ENCODE measurements at places on chromosomes 2 and 18.

GRCh38 chr2:110958346-110959119 is 162.2 kb upstream of the BCL2L11 start:
- DNase-seq, result no peak

GRCh38 chr2:85804583-85804982 is 50.8 kb downstream of the ATOH8 start:
- DNase-seq, result no peak

GRCh38 chr18:2515908-2516625 is 55.2 kb downstream of the METTL4 start:
- DNase-seq, result no peak

DNA sequence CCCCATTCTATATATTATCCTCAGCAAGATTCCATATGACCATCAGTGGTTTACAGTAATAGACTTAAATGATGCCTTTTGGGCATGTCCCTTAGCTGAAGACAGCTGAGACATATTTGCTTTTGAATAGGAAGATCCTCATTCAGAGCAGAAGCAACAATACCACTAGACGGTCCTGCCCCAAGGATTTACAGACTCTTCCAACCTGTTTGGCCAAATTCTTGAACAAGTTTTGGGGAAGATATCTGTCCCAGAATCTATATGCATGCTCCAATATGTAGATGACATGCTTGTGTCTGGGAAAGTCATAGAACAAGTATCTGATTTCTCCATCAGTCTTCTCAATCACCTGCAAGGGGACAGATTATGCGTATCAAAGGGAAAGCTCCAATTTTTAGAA is 137.1 kb upstream of the RMP24 start:
- no peak for DNase-seq

DNA sequence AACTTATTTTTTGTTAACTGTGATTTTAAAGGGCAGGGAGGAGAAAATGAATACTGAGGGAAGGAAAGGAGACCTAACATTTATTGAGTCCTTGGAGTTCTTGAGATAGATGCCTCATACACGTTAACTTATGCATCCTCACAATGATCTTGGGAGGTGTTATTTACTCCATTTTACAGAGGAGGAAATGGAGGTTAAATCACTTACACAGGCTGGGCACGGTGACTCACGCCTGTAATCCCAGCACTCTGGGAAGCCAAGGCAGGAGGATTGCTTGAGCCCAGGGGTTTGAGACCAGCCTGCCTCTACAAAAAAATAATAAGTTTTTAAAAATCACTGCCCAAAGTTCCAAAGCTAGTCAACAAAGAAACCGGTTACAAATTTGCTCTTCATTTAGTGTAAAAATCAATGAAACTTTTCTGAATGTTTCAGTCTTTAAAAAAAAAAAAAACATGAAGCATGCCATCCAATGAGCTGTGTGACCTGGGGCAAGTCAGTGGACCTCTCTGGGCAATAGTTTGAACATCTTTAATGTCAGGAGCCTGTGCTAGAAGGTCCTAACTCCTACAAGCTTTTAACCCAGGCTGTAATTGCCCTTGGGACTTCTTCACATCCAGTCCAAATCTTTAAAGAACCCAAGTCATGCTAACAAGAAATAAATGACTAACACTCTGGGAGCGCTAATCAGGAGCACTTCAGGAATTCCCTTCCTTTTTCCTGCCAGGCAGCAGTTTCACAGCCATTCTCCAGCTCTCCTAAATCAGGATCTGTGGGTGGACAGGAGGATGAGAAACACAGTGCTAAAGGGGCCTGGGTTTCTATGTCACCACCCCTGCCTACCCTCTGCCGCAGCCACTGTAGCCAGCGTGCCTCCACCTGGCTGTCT is 176.4 kb downstream of the TMEM247 start:
- no peak for DNase-seq

GRCh38 chr2:32095671-32096070 is 32.3 kb downstream of the SPAST start:
- no peak for DNase-seq

- no peak for DNase-seq
Observed at GRCh38 chr2:98026927-98027522, 31.3 kb upstream of the TMEM131 start.

GRCh38 chr2:48529676-48530032 is 300 bp upstream of the STON1 start:
- no peak for DNase-seq

- no peak for DNase-seq
Observed at GRCh38 chr18:23629444-23629946, 33.2 kb downstream of the ANKRD29 start.

- no peak for DNase-seq
Observed at GRCh38 chr2:23213196-23213595, 171.8 kb upstream of the KLHL29 start.

GRCh38 chr2:201261906-201262305 is 1.6 kb downstream of the CASP8 start:
- no peak for DNase-seq

DNA sequence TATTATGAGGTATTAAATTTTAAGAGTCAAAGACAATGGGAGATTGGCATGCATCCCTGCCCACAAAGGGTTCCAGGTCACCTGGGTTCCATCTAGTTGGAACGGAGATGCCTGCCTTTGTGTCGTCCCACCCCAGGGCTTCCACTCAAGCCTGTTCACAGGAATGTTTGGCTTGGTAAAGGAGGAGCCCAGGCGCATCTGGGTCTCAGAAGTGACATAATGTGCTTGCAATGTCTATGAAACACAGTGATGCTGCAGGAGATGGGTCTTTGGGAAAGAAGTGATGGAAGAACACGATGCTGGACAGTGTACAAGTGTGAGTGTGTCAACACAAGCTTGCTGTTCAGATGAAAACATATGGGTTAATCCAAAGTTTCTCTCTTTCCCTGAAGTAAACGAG is 49.6 kb upstream of the ZNF396 start:
- no peak for DNase-seq

DNA sequence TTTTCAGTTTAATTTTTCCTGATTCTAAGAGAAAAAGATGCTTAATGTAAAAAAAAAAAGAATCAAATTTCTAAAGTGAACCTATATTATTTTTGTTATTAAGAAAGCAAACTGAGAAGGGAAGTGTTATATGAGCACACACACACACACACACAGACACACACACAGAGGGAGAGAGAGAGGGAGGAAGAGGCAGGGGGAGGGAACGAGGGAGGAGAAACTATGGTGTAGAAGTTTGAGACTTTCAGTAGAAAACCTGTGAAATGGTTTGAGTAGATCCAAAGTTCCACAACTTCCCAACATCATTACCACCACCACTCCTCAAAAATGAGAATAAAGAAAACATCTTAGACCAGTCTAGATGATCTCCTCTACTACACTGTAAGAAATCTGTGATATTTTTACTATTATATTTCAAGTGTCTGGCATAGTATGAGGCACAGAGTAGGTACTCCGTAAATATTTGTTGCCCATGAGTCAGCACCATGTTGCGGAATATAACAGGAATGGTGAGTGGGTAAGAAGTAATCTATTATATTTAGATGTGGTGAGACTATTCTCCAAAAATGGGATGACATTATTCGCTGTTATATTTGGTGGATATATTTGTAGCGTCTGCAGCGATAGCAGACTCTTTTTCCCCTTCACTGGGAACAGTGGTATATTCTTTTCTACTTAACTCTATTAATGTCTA is 149.4 kb upstream of the DNMT3A start:
- no peak for DNase-seq

- DNase-seq, result peak; percentile 63
Observed at GRCh38 chr2:44075541-44075940, 79.8 kb upstream of the LRPPRC start.

DNA sequence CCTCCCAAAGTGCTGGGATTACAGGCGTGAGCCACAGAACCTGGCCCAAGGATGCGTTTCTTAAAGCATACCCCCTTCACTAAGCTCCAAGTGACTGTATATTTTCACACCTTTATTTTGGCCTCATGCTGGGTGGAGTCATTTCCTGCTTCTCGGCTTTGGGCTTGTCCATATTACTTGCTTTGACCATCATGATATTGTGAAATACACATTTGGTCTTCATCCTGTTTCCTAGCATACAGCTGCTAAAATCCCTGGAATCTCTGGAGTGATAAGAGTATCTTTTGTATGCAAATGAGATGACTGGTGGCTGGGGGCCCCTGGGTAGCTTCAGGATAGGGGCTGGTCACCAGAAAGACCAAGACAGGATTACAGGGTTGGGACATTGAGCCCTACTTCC is 17.6 kb upstream of the COLEC12 start:
- no peak for DNase-seq

DNA sequence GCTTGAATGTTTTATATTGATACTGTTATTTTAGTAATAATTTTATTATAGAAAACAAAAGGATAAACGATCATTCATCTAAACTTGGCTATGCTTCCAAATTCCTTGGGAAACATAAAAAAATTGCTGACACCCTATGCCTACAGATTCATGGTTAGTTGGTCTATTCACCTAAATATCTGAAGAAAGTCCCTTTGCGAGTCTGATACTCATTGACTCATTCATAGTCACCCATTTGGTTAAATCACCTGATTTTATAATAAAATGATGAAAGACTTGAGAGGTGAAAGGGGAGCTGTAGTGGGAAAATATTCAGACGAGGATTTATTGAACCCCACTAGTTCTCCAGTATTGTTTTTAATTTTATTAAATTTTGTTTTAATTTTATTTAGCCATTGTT is 112.0 kb downstream of the PTPN4 start:
- no peak for DNase-seq

- no peak for DNase-seq
Observed at GRCh38 chr18:46433121-46433826, 223.7 kb downstream of the LOXHD1 start.

GRCh38 chr2:210667711-210668110 is 111.3 kb downstream of the CPS1 start:
- DNase-seq, result no peak

DNA sequence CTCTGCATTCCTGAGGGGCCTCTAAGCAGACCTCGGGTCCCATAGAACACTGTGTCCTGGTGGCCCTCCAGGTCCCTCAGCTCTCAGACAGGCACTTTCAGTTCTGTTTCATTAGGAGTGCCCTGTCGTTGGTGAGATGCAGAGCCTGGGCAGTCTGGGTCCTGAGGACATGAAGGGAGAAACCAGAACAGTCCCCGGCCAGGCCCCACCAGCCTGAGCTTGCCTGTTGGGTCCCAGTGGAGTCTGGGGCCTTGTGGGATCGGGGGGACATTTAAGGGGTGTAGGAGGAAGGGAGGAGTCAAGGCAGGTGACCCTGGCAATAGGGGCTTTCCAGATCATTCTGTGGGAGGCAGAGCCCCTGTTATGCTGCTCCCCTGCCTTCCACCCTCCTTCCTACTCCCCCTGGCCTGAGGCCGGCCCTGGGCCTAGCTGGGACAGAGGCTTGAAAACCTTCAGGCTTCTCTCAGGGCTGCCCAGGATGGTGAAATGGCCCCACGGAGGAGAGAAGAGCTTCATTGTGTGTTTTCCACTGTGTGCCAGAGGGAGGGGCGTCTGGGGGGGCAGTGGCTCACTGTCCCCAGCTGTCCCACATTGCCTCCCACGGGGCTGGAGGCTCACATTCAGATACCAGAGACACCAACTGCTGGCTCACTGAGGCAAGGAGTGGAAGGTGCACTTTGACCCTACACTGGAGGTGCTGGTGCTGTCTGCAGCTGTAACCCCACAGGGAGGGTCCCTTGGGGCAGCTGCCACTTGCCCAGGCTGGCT is 26.6 kb upstream of the CATIP start:
- DNase-seq, result no peak

GRCh38 chr2:49837561-49838293 is 683.4 kb upstream of the FSHR start:
- DNase-seq, result no peak

DNA sequence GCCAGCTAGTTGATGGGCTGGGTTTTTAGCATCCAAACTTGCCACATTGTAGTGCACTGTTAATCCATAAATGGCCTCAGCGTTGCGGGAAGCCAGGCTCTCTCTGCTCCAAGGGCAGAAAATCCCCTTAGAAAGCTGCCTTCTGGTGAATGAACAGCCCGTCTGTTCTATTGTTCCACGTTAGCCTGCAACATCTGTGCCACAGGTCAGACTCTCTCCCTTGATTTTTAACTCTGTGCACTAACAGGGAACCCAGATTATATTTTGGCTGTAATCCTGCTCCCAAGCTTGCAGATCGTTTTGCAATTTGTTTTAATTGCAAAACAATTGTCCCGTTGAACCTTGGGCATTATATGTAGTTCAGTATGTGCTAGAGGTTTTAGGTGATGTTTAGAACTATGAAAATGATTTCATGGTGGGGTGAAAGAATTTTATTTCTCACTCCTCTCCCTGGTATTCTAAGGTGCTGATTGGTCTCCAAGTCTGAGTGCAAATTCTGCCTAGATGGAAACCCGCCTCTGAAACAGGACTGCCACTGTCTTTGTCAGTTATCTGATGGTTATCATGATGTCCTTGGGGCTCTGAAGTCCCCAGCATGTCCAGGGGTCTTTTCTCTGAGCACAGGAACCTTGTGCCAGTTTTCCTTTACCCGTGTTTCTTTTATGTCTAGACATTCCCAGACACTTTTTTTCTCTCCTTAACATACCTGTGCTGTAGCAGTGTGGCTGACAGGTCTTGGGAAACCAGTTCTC is 106.6 kb downstream of the MAP4K4 start:
- no peak for DNase-seq

DNA sequence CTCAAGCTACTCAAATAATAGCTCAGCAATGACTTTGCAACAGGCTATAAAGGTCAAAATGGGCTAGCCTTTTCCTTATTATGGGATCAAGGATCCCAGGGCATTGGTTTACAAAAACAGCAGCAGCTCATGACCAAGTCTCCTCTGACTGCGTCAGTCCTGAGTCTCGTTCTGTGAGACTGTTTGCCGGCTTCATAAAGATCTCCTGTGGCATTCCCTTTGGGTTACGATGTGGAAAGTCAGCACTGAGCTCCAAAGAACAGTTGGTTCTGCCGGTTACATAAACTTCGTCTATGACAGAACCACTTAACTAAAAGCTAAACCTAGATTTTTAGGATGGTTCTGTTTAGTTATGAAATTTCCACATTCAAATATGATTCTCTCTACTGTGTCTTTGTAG is 674.9 kb downstream of the ZEB2 start:
- DNase-seq, result no peak

- no peak for DNase-seq
Observed at GRCh38 chr18:32200766-32201165, 10.9 kb downstream of the MEP1B start.

DNA sequence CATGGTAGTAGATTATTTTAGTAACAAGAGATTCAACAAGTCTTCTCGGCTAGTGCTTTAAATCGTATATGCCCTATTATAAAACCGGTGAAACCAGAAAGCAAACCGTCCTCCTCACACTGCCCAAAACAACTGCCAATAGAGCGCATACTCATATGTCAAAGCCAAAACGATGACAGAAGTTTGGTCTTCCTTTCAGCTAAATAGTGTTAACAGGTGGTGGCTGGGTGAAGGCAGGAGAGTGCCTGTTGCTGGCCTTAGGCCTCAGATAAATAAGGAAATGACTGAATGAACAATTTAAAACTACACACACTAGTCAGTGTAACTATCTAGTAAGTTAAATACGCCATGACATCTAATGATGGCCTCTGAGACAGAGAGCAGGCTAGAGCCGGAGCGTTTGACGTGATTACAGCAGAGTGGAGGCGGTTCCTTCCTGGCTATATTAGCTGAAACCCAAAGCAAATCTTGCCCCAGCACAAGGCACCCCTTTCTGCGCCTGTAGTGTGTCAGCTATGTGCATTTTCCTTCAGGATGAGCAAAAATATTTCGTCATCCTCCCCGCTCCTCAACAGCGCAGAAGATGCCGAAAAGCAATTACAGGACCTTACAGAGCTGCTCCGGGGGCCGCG is 1.6 kb downstream of the LONRF2 start:
- DNase-seq, result no peak

- DNase-seq, result peak; percentile 86
Observed at GRCh38 chr2:192194866-192195547, at the start of gene TMEFF2. Gene TMEFF2, minus strand, starts transcription at chr2:192194933. Its CDS starts 409 bp downstream, at chr2:192194524.

- DNase-seq, result no peak
Observed at GRCh38 chr2:113858764-113859163, 31.1 kb upstream of the ACTR3 start.
